Activated CD4-positive, alpha-beta T cell treated with anti-CD3 and anti-CD28 coated beads for 48 hours (primary cell): ENCODE measurements at places on chromosomes 5 and 9.

DNA sequence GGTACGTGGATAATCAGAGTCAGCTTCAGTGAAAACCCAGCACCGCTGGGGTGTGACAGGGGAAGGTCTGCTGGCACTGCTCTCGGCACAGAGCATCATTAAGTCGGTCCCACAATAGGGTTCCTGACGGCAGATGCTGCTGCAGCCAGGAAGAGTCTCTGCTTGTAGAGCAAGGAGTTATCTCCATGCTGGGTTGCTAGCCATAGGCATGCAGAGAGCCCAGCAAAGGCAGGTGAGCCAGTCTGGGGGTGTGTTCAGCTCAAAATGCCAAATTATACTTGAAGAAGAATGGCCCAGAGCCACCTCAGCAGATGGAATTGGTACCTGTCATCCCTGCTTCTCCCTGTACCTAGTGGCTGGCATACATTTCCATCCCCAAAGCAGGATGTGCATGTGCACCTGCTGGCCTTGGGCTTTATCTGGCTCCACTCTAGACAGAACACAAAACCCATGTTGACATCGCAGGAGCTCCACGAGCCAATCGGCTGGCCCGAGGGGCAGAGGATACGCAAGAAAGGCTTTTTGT is 100.8 kb downstream of the WDR41 start:
- DNase-seq: no peak

GRCh38 chr5:106254784-106255183 is 1416.0 kb downstream of the EFNA5 start:
- no peak for DNase-seq

DNA sequence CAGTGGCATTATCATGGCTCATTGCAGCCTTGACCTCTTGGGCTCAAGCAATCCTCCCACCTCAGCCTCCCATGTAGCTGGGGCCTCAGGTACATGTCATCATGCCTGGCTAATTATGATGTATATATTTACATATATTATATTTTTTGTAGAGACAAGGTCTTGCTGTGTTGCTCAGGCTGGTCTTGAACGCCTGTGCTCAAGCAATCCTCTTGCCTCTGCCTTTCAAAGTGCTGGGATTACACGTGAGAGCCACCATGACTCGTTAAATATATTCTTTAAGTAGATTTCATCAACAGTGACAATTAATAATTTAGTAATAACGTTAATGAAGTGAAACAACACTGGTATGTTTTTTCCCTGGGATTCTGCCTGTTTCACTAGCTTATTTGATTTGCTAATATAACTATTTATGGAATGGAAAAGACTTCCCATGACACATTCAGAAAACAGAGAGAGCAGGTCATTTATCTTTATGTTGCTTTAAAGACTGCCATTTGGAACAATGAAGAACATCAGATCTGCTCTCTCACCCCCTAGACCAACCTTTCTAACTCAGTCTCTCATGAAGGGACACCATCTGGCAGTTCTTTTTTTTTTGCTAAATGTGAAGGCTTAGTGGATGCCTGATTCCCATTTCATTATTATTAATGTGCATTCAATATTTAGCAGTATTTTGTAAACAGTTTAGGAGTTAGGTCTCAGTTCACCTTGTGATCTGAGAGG is 295.6 kb downstream of the KIF4B start:
- no peak for DNase-seq

GRCh38 chr9:113219969-113220368 is 1.1 kb downstream of the FKBP15 start:
- DNase-seq: peak; percentile 28

DNA sequence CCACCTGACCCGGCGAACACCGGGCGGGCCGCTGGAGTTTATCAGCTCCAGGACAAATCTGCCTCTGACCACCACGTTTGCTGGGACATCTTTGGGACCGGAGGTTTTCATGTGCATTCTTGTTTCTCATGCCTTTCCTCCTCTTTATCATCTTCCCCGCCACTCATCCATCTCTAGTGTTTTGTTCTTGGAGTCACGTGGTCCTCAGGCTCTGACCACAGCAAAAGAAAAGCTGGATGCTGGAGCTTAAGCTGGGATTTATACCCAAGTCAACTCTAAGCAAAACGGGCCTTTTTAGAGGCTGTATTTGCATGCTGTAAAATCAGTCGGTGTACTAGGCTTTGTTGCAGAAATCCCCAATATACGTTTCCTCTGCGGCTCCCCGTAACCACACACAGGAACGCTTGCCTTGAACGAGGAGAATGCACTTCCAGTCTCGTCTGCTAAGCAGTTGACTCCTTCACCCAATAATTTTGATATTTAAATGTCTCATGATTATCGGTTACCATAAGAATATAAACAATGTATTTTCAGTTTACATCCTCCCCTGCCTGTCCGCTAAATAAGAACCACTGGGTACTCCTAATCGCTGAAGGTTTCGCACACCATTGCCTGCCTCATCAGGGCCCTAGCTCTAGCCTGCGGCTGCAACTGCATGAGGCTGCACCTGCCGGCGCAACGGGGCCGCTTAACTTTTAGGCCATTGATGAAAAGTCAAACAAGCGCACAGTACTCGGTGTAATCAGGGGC is 560 bp upstream of the NDUFS6 start:
- peak; percentile 20 for DNase-seq

GRCh38 chr9:82763656-82764055 is 299.3 kb downstream of the RASEF start:
- no peak for DNase-seq

DNA sequence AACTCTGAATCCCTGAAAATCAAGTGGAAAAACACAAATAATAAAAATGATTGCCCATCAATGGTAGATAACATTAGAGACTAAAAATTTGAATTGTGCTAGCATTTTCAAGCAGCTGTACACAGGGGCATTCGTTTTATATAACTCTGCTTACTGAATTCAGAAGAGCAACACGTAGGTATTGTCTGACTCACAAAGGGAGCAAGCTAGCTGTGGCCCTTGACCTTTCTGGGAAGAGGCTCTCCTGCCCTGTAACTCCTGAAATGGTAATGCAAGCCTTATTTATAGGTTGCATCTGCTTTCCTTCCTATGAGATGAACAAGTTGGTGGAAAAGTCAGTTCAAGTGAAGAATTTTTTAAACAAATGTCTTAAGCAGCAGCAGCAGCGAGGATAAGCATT is 218.7 kb upstream of the EFNA5 start:
- no peak for DNase-seq

DNA sequence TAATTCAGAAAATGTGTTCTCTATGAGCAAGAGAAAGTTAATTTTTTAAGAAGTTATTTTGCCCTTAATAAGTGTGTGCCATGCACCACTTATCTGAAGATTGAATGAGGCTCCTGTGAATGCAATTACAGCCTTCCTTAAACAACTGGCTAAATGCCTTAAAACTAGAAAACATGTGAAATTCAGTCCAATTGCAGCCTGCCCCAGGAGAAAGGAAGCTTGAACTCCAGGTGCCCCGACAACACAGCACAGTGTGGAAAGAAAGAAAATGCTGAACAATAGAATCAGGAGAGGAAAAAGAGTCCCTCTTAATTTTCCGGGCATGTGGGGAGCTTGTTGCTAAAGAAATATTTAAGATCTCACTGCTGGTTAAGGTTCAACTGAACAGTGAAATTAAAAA is 8.8 kb downstream of the LHFPL2 start:
- DNase-seq: no peak

- no peak for DNase-seq
These were observed 31.4 kb downstream of the FBN2 start for GRCh38 chr5:128506643-128507042.

DNA sequence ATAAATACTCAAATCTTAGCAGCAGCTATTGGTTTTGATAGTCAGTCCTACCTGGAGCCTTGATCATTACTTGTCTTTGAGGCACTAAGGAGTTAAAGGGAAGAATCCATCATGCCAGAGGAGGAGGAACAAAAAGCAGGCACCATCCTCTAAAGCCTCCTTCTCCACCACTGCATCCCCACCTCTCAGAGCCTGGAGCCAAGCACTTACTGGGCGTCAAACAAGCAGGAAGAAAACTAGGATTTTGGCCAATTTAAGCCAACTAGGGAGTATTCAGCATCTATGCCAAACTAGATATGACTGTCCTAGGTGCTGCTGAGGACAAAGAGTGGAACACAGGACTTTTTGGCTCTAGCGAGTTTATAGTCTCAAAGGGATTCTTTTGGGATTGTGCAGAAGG is 152.5 kb downstream of the PPP2R2B start:
- no peak for DNase-seq

- DNase-seq: no peak
These were observed 23.8 kb downstream of the TMEM232 start for GRCh38 chr5:110702704-110703103.

DNA sequence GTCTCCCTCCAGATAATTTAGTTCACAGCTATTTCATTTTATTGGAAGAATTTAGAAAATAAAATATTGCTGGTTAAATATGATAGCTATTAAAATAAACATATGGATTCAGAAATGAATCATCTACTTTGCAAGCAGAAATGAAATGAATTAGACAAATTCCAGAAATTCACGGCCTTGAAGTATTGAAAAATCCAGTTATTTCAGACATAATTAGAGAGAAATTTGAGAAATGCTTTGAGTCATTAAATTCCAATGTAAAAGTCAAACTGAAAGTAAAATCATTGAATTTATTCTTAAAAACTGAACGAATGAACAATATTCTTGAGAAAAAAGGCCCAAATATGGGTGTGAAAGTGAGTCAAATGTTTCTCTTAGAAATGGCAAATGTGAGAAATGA is 632.6 kb upstream of the EDIL3 start:
- DNase-seq: no peak

GRCh38 chr5:124519396-124519795 is 227.0 kb downstream of the ZNF608 start:
- no peak for DNase-seq

- no peak for DNase-seq
These were observed 81.2 kb downstream of the MTAP start for GRCh38 chr9:21883642-21884041.

GRCh38 chr5:102589661-102590060 is 90.9 kb upstream of the SLCO6A1 start:
- DNase-seq: no peak

- no peak for DNase-seq
These were observed 6.2 kb upstream of the SLC1A3 start for GRCh38 chr5:36599986-36600779.

DNA sequence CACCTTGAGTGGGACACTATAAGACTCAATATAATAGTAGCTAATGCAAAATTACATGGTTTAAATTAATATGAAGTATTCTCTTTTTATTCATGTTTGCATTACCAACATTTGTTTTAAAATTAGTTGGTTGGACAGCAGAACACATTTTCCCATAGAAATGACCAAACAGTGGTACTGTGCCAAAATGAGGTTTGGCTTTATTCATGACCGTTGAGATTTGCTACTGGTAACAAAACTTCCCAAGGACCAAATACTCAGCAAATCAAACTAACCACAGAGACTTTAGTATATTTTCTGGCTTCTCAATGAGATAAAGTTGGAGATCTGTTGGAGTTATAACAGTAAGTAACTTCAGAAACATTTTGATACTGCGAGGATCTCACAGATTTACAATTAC is 637.8 kb upstream of the MEF2C start:
- DNase-seq: no peak

- DNase-seq: no peak
These were observed 19.9 kb downstream of the ZBTB34 start for GRCh38 chr9:126880226-126880946.

GRCh38 chr9:129987047-129987446 is 55.9 kb downstream of the FNBP1 start:
- peak; percentile 56 for DNase-seq

DNA sequence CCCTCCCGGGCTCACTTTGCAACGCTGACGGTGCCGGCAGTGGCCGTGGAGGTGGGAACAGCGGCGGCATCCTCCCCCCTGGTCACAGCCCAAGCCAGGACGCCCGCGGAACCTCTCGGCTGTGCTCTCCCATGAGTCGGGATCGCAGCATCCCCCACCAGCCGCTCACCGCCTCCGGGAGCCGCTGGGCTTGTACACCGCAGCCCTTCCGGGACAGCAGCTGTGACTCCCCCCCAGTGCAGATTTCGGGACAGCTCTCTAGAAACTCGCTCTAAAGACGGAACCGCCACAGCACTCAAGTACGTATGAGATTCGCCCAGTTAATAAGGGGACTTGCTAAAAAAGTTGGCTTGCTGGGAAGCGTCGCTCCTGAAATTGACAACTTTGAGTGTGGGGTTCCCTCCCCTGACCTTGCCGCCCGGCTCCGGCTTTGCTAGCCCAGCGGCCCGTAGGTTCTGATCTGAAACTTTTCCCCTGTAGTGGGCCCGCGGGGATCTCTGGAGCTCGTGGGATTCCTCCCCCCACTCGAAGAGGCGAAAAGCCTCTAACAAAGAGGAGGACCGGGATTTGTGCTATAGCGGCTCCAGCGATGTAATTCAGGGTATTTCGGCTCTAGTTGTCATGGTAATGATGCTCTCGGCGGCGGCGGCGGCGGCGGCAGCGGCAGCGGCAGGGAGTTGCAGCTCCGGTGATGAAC is 572 bp downstream of the NR4A3 start:
- DNase-seq: peak; percentile 67

DNA sequence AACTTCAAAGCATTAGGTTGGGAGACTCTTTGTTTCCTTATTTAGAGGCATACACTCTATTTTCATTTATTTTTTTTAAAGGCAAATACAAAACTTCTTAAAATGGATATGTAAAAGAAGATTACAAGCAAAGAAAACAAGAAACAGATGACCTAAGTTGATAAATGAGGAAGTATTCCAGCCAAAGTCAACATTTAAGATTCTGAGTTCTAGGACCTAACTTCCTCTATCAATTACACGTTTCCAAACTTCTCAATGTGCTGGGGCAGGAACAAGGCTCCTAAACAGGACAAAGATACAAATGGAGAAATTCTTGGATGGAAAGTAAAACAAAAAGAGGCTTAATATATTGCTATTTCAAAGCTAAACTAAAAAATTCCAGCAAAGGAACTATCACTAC is 89.5 kb downstream of the TLE1 start:
- no peak for DNase-seq
